ENCODE measurements at places on chromosomes 11 and 22.

GRCh38 chr22:30640361-30640760, 4.8 kb downstream of the SLC35E4 start:
- DNase-seq = no peak

- no peak for DNase-seq
Observed at GRCh38 chr22:36330655-36331305, 57.0 kb downstream of the MYH9 start.

- DNase-seq = peak; percentile 86
Observed at GRCh38 chr11:95089620-95090542, at the start of gene ENDOD1. Gene ENDOD1, plus strand, starts transcription at chr11:95089846. Its CDS starts 82 bp downstream, at chr11:95089928.

GRCh38 chr11:106446955-106447354, 369.5 kb downstream of the AASDHPPT start:
- no peak for DNase-seq

- no peak for DNase-seq
Observed at GRCh38 chr11:68061508-68061907, 22.7 kb downstream of the TCIRG1 start.

- peak; percentile 39 for DNase-seq
Observed at GRCh38 chr11:68271023-68271780, 571 bp downstream of the C11orf24 start.

DNA sequence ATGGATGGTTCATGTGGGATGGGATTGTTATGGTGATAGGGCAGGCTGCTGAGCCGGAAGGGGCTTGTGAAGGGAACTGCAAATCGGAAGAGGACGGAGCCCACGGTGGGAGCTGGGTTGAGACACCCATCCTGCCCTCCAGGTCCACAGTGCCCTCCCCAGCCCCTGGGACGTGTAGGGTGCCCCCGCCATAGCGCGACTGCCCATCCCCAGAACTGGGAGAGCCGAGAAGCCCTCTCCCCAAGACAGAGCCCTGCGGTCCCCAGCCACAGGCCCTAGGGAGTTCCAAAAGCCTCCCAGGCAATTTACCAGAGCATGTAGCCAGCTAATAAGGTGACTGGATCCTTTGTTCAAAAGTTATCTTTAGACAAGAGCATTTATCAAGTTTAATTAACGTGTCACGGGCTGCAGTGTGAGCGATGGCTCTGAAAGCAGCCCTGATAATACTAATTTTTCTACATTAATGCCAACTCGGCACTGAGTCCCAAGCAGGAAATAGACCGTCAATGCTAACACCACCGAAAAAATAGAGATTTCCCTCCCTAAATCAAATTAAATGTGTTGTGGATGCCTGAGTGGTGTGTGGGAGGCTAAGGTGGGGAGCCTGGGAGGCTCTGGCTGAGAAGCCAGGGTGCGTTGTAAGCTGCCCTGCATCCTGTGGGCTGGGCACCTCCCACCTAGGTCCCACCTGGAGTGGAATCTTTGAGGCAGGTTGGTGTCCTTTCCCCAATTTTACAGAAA, 76.8 kb upstream of the RTL6 start:
- DNase-seq = no peak

DNA sequence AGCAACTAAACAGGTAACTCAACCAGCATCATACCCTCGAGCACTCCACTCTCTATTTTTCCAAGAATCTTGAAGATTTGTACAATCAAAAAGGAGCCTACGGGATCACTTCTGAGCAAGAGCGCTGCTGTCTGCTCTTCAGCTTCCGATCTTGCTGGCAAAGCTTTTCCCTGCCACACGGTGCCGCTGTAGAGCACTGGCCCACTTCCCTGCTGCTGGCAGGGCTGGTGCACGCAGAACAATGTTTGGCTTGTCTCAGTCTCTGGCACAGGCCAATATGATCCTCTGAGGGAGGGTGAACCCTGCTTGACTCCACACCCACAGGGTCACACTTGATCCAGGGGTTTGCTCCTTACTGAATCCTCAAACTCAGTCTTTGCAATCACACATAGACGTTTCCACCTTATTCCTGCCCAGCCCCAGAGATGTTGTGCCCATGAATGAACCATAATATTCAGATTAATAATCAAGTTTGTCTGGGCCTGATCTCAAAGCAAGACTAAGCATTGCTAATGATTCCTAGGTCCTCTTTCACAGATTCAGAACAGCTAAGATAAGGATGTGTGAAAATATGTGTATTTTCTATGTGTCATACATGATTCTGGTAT, 536.6 kb downstream of the SOX6 start:
- DNase-seq = peak; percentile 28

- DNase-seq = no peak
Observed at GRCh38 chr22:48343461-48343860, 1484.2 kb downstream of the BRD1 start.

- DNase-seq = no peak
Observed at GRCh38 chr11:43751726-43752125, 71.2 kb downstream of the HSD17B12 start.

DNA sequence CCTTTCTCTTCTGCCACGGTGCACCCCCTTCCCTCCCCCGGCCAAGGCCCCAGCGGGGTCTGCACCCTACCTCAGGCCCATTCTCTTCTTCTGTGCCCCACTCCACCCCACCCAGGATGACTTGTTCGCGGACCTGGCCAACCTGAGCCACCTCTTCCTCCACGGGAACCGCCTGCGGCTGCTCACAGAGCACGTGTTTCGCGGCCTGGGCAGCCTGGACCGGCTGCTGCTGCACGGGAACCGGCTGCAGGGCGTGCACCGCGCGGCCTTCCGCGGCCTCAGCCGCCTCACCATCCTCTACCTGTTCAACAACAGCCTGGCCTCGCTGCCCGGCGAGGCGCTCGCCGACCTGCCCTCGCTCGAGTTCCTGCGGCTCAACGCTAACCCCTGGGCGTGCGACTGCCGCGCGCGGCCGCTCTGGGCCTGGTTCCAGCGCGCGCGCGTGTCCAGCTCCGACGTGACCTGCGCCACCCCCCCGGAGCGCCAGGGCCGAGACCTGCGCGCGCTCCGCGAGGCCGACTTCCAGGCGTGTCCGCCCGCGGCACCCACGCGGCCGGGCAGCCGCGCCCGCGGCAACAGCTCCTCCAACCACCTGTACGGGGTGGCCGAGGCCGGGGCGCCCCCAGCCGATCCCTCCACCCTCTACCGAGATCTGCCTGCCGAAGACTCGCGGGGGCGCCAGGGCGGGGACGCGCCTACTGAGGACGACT, 15.9 kb downstream of the RTN4RL2 start:
- DNase-seq = no peak

GRCh38 chr22:49197505-49197904, 630.2 kb downstream of the BRD1 start:
- DNase-seq = no peak

DNA sequence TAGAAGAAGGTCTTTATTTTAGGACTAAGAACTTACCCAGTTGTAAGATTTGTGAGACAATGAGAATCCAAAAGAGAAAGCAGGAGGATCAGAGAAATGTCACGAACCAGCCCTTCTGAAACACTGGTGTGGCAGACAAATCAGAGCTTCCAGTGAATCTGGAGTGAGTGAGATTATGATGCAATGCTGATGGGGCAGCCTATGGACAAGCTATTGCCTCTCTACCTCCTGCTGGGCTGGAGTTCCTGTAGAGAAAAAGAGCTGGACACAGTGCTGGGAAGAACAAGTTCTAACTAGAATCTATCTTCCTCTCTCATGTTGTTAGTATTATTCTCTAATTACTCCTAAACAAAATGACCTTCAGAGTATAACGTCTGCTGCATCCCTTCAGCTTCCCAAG, 12.0 kb upstream of the ANO3 start:
- DNase-seq = no peak

DNA sequence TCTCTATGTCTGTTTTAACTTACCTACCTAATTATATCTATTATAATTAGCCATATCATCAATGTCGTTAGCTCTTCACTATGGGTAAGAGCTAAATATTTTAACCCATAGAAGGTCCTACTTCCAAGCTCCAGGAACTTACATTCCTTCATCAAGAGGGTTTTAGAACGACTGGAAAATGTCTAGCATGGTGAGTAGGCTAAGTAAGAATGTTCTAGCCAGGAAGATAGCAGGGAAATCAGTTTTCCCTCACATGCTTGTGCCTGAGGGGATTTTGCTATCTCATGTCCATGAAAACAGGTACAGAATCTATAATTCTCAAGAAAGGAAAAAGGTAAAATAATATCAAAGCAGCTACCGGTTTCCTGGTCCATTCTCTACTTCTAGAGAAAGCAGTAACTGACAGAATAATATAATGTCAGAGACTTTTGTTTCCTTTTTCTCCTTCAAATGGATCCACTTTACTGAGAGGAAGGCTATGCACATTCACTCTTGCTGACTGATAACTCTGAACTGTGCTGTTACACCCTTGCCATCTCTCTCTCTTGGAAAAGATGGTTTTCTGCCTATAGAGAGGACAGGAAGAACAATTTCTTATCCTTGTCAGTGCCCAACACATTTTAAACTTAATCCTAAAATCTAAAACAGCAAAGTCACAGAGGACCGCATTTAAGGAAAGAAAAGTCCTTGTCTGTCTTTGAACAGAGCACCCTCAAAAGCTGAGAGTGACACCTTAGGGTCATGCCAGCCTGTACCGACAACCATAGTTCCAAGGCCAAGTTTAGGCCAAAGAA, 67.0 kb downstream of the MAML2 start:
- no peak for DNase-seq

DNA sequence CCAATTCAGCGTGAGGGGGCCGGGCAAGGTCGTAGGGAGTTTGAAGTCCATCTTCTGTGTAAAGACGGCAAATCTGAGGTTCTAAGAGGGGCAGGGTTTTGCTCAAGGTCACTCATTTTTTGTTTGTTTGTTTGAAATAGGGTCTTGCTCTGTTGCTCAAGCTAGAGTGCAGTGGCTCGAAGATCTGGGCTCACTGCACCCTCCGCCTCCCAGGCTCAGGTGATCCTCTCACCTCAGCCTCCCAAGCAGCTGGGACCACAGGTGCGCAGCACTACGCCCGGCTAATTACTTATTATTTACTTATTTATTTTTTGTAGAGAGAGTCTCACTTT, 355 bp upstream of the AP1B1 start:
- DNase-seq = no peak

DNA sequence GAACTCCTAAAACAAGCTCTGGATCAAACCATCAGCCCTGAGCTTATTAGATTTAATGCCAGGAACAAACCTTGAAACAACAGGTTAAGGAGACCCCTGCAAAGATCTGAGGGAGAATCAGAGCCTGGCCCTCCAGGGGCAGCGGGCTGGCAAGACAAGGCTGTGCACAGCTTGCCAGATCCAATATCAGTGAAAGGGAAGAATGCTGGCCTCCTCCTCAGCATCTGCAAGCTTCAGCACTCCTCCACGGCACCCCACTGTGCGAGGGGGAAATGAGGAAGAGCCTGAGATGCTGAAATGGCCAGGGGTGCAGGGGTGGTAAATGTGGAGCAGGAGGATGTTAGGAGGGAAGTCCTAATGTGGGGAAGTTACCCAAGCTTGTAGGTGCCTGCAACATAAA, 167.0 kb downstream of the TENM4 start:
- DNase-seq = no peak

DNA sequence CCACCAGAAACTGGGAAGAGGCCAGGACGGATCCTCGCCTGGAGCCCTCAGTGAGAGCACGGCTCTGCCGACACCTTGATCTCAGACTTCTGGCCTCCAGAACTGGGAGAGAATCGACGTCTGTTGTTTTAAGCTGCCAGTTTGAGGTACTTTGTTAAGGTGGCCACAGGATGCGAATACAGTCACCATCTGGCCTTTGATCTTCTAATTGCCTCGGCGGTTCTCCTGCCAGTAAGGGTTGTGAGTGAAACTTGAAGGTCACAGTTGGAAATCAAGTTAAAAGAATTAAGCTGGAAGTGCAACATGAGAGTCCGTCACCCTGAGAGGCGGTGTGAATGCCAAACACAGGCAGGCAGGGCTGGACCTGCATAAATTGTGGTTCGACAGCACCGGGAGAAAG, 27.9 kb downstream of the PARVB start:
- DNase-seq = no peak

DNA sequence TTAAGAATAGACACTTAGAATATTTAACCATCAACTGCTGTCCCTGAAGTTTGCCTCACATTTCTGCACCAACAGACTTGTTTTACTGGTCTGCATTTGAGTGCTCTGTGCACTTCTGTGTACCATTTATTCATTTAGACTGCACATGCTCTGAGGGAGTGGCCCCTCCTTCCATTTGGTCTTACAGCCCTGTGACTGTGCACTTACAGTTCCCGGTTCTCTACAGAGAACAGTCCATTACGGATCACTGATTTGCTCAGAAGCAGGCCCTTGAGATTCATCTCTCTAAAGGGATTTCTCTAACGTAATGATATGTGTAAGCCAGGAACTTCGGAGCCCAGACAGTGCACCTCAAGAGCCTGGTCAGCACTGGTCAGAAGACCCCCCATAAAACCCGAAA, 247.3 kb upstream of the BLID start:
- DNase-seq = no peak

DNA sequence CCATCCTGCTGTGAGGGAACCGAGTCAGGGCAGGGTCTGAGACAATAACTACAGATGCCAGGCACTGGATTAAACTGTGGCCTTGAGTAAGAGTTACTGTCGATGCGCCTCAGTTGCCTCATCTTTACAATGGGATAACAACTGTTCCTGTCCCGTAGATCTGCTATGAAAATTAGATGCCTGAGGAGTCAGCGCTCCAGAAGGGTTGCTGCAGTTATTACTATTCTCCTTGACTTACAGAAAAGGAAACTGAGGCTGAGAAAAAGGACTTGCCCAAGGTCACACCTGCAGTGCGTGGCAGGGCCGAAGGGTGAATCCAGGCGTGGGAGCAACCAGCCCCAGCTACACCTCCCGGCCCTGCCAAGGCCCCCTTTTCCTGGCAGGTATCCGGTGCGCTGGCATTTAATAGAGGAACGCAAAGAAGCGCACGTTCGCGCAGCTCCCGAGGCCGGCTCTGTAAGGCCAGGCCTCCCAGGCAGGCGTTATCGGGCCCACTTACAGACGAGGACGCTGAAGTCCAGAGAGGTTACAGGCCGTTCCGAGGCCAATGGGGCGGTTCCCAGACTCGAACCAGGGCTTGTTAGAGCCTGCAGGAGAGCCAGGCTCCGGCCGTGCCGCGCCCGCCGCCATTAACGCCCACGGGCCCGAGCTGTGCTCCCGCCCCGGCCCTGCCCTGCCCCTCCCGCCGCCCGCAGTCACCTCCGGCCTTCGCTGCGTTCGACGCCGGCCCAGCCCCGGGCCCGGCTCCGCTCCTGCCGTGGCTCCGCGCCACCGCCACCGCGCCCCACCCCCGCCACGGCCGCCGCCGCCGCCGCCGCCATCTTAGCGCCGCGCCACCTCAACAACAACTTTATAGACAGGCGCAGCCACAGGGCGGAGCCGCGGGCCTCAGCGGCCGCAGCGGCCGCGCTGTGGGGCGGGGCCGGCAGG, at the start of gene C11orf68:
C11orf68 (minus strand) TSS at position 852 of the 930 bp plus-strand sequence; CDS start at position 821, 31 bp downstream.
- no peak for DNase-seq
